Spleen (tissue), 13 donors: ENCODE measurements at places on chromosomes 2 and 18. TPM values are rescaled to one million over a fixed set of nuclear protein-coding genes. Genes with fewer than 3 reads are reported as not detected.
A peak's percentile ranks its signal among the peaks of the same experiment; 100 is the strongest.

DNA sequence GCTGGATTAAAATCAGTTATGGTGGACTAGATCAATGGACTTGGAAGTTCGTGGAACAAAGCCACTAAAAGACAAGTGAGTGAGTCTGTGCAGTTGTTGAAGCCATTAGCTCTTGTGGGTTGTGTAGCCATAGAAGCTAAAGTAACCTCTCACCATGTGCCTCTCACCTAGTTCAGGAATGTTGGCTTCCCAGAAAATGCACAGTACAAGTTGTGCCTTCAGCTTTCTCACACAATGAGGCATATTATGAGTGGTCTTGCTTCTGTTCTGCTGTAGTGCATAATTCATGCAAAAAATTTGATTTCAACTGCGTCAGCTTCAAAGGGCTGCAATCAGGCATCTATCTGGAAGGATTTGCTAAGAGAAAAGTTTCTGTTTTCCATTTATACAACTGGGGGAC, 26.2 kb downstream of the CERS6 start:
- DNase-seq: no peak

Gene TRIM43
- polyA plus RNA-seq: not detected

DNA sequence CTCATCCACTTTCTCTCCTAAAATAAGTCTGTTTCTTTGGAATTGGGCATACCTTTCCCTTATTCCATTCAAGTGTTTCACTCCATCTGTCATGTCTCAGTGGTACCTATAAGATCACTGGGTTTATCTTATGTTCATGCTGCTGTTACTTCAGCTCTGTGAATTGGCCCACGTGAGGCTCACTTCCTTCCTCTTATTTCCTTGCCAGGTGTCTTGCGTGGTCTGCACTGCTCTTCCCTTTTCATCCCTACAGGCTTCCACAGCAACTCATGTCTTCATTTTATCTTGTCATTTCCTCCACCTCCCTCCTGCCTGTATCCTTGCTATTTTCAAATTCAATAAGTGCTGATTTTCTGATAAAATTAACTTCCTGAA, 159.1 kb upstream of the ALPP start:
- DNase-seq: no peak

DNA sequence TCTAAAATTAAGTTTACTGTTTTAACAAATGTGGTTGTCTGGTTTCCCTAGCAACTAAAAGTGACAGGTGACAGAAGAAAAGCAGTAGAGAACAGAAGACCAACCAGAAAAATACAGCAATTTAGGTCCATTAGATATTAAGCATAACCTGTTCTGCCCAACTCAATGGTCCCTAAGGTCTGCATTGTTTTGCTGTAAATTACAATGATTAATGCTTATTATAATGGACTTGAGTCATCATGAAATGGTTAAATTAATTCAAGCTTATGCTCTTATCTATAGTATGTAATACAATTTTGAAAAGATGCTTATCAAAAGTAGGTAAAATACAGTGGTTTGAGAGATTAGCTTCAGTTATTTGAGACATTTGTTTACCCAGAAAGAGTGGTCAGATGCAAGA, 378.0 kb downstream of the GRB14 start:
- DNase-seq: no peak

DNA sequence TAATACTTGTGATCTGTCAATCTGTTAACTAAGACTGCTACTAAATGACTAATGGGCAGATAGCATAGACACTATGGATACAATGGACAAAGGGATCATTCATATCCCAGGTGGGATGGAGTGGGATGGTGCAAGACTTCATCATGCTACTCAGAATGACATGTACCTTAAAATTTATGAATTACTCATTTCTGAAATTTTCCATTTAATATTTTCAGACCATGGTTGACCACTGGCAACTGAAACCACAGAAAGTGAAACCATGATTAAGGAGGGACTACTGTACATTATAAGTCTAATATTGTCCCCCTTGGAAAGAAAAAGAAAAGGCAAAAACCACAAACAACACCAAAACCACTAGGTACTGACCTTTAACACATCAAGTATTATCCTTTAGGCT, 247.0 kb upstream of the SYT4 start:
- no peak for DNase-seq

DNA sequence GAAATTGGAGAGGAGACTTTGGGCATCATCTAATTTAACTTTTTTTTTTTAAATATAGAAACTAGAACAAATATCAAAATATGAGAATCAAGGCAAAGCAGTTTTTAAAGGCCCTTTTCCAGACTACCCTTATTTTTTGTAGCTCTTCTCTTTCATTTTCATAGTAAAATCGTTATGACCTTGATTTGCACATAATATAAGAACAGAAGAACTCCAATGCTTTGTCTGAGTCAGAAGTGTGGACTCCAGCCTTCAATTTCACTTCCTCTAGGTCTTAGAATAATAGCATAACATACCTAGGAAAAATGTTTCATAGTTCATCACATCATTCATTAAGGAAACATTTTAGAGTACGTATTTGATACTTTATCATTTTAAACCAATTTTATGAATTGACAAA, 74.4 kb downstream of the ANKRD12 start:
- no peak for DNase-seq

DNA sequence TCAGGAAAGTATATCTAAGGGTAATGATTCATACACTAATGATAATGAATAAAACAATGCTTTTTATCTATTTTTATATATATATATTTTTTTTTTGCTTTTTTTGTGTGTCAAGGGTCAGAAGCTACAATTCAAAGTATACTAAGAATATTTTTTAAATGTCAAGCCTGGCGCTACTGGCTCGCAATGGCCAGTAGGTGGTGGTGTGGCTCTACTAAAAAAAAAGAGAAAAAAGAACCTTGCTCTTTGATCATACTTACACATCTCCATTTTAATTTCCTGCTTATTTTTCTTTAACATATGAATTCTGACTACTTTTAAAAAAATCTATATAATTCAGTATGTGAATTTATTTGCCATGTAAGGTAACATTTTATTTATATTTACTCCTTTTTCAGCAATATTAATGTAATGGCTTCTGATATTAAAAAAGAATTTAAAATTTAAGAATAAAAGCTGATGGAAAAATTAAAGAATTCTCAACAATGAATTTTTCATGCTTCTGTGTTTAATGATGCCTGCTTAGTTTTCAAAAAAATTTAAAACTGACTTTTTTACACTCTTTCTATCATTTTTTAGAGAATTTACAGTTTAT, 232.9 kb downstream of the GULP1 start:
- DNase-seq: no peak

DNA sequence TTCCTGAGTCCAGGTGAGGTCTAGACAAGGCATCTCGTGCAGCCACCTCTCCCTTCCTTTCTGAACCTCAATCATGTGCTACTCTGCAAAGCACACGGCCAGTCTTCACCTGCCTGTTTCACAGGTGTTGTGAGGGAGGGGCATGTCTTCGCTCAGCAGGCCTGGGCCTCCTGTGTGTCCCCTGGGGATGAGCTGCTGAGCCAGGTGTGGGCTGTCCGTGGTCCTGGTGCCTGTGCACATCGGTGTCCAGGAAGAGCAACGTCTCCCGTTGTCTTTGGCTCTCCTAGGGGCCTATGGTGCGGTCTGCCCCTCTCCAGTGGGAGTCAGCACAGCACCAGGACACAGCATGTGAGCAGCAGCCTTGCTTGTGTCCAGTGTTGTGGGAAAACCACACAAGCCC, 16.7 kb downstream of the ARHGEF4 start:
- DNase-seq: peak; percentile 65

GRCh38 chr18:49815927-49816326, 2.6 kb upstream of the ACAA2 start:
- DNase-seq: no peak

DNA sequence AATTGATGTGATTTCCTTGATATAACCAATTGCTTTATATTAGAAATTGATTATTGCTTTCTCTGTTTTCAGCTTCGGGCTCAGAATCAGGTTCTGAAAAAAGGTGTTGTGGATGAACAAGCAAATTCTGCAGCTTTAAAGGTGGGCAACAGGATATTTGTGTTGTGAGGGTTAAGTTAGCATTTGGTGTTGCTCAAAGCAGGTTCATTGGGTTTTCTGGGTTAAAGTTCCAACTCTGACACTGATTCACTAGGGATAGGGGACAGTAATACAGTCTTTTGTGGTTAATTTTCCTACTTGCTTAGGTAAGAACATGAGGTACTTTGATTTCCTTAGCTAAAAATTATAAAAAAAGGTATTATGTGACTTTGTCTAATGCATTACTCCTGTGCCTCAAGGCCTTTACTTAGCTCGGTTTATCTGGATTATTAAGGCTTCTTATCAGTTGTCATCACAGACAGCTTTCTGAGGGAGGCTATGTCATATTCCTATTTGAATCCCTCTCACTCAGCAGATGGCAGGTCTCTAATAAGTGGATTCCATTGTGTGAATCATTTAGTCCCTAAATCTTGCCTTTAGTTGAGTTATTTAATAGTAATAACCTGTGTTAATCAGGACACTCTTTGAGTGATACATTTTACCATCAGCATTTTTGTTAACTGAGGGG, 78.9 kb upstream of the STON1 start:
- DNase-seq: no peak

Gene NRP2
- 5.7 TPM for polyA plus RNA-seq

- DNase-seq: no peak
Measured at GRCh38 chr2:115606350-115606749, 1163.9 kb downstream of the DPP10 start.

Gene WDSUB1
- polyA plus RNA-seq: 5.2 TPM

GRCh38 chr2:225930687-225931086, 531.2 kb downstream of the NYAP2 start:
- DNase-seq: no peak
